Umbilical cord (tissue), 2 donors: ENCODE measurements at places on chromosomes 1 and 21.

DNA sequence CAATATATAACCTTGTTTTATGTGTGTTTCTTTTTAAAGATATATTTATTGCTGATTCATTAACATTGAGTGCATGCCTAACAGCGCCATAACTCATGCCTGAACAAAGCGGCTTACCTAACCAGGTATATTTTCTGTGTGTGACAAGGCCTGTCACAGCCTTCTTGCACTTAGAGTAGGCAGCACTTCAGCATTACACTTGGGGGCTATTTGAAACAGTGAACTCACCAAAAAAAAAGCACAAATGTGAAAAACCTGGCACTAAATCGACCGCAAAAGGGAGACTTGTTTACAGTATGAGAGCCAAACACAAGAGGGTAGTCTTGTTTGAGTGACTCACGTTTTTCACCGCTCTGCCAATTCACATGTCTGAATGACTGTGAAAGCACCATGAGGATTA is 111.7 kb downstream of the DISP1 start:
- no peak for DNase-seq

DNA sequence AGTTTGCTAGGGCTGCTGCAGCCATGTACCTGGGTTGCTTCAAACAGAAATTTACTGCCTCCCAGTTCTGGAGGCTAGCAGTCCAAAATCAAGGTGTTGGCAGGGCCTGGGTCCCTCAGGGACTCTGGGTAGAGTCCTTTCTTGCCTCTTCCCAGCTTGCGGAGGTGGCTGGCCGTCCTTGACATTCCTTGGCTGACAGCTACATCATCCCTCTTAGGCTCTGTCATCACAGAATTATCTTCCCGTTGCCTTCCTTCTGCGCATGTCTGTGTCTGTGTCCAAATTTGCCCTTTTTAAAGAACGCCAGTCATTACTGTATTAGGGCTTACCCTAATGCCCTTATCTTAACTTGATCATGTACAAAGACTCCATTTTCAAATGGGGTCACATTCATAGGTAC is 37.6 kb upstream of the PGBD5 start:
- DNase-seq, result no peak

DNA sequence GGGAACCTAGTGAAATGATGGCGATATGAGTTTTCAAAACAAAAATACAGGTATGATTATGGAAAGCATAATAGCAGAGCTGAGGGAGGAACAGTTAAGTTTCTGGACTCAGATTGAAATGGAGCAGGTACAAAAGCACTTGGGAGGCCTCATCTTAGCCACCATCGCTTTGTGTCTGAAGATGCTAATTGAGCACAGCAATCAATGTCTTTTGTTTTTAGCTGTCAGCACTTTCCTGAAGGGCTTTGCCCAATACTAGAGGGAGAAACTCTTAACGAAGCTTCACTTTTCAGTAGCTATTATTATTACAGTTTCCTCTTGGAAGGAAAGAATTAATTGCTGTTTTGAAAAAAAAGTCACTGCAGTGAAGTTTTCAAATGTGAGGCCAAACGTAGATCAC is 348.7 kb downstream of the RWDD3 start:
- no peak for DNase-seq

DNA sequence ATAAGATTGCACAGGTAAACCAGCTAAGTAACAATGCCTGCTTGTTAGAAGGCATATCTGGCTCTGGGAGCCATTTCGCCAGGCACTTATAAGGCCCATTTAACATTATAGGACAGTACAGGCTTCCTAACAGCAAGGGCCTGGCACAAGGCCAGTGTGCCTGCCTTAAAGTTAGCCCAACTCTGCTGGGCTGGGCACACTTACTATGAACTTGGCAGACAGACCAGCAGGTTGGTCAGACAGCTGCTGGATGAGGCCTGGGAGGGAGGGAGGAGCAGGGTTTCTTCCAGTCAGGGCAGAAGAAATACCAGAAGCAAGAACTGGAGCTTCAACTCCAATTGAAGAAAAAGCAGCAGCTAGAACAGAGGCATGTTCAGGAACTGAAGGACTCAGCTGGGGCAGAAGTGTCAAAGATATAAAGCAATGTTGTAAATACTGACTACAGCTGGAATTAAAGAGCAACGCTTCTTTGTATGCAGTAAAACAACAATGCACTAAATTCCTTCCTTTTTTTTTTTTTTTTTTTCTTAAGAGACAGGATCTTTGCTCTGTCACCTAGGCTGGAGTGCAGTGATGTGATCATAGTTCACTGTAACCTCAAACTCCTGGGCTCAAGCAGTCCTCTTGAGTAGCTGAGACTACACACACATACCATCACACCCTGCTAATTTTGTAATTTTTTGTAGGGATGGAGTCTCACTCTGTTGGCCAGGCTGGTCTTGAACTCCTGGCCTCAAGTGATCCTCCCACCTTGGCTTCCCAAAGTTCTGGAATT is 4.9 kb downstream of the CACHD1 start:
- DNase-seq, result no peak

DNA sequence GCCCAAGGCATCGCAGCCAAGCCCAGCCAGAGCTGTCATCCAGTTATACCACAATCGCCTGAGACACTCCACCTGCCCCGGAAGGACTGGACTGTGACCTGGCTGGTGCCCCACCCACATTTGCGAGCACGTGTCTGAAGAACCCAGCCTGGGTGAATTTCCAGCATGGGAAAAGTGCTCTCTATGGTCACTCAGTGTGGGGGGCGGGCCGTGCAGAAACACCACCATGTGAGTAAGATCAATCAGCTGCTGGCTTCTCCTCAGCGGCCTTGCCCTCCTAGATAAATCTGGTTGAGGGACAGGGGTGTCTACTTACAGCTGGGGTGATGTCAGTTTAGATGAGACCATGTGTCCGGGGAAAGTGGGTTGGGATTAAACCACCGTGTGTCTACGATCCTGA is 44.8 kb downstream of the URB1 start:
- DNase-seq, result no peak

GRCh38 chr1:206657751-206658150 is 22.4 kb downstream of the DYRK3 start:
- DNase-seq, result no peak

- no peak for DNase-seq
These were observed 303.1 kb downstream of the CTH start for GRCh38 chr1:70714149-70714548.

- peak; percentile 86 for DNase-seq
These were observed 18.3 kb downstream of the HYI start for GRCh38 chr1:43435146-43436145.

DNA sequence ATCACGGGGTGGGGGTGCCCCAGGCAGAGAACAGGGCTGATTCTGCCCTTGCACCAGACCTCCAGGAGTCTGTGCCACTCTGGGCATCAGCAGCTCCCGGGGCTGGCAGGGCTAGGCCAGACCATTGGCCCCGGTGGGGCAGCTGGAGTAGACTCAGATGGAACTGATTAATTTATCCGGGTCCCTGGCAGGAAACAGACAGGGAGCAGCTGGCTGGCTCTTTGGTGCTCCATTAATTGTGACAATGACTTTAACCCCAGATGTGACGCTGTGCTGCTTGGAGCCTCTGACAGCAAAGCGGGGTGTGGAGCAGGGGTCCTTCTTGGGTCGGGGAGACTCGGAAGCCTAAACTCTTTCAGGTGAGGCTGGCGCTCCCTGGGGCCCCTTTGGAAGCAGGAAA is 9.5 kb downstream of the EPHA8 start:
- no peak for DNase-seq

DNA sequence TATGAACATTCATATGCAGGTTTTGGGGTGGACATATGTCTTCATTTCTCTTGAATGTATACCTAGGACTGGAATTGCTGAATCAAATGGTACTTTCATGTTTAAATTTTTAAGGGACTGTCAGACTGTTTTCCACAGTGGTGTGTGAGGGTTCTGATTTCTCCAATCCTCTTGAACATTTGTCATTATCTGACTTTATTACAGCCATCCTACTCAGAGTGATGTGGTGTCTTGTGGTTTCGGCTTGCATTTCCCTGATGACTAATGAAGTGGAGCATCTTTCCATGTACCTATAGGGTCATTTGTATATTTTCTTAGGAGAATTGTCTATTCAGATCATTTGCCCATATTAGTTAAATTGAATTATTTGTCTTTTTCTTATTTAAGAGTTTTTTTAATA is 35.4 kb upstream of the ZNF281 start:
- no peak for DNase-seq

GRCh38 chr1:207503950-207504349 is 8.0 kb downstream of the CR1 start:
- no peak for DNase-seq

DNA sequence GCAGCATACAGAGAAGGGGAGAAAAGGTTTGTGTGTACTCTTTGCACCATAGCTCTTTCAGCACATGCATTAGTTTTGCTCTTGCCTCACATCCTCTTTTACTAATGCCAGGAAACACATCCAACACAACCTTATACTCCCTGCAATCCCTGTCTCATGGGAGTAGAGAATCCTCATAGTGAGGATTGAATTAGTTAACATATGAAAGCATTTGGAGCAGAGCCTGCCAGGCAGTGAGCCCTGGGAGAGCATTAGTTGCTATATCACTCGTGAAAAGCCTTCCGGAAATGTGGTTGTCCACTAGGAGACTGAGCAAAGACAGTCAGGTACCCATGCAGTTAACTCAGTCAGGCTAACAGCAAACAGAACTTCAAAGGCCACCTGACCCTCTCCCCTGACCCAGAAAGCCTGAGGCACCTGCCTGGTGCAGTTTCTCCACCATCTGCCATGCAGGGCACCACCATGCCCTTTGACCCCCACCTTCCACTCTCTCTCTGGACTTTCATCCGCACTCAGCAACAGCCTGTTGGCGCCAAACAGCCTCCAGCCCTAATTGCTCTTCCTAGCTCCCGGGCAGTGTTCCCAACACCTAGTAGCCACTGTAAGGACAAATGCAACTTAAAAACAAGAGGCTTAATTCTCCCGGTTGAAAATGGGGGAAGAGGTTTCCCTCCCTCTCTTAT is 14.9 kb upstream of the AGT start:
- no peak for DNase-seq

GRCh38 chr21:26280775-26281174 is 110.2 kb upstream of the APP start:
- DNase-seq, result peak; percentile 52

DNA sequence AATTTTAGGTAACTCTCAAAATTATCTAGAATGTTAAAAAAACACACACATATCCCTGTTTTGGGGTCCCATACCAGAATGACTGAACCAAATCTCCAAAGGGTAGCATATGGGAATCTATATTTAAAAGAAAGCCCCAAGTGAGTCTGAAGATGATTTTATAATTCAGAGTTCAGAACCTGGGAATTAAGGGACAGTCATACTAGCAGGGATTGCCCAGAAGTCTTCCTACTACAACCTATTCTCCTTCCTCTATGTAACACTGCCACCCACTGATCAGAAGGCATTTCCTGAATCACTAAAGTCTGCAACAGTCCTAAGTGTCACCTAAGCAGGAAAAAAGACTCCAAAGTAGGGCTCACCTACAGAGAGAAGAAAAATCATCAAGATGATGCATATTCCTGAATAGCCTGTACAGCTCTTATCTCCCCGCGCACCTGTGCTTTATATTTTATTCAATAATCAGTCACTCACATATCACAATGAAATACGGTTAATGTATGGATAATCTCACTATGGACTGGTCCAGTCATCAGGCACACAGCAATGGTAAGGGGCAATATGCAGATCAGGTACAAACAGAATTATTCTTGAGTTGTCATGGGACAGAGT is 4.9 kb downstream of the RGS1 start:
- peak; percentile 70 for DNase-seq

DNA sequence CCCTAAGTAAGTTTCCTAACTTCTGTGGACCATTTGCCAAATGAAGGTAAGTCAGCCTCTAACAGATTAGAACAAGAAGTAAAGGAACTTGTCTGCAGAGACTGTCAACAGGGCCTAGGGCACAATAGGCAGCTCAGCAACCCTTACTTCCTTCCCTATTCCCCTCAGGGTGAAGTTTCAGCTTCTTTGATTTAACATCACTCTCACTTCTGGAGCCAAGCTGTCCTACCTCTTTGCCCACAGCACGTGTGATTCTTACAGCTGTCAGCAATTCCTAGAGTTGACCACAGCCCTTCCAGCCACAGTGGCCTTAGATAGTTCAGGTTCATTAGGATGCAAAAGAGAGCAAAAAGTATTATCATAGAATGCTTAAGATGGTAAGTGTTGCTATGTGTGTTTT is 7.6 kb upstream of the EIF4G3 start:
- DNase-seq, result peak; percentile 24

DNA sequence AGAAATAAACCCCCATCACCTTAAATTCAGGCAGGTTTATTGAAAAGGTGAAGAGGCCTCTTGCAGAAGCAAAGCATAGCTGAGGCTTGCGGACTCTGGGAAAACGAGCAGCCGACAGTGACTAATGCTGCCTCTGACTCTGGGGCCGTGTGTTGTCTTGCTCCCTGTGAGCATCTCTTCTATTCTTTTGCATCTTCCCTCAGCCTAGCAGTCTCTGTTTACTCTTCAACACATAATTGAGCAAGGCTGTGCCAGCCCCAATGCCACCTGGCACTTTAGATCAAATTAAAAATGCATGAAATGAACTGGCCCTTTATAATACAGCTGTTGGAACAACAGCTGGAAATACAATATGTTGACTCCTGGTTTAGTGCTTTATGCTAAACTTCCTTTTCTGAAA is 18.4 kb upstream of the REG4 start:
- no peak for DNase-seq

DNA sequence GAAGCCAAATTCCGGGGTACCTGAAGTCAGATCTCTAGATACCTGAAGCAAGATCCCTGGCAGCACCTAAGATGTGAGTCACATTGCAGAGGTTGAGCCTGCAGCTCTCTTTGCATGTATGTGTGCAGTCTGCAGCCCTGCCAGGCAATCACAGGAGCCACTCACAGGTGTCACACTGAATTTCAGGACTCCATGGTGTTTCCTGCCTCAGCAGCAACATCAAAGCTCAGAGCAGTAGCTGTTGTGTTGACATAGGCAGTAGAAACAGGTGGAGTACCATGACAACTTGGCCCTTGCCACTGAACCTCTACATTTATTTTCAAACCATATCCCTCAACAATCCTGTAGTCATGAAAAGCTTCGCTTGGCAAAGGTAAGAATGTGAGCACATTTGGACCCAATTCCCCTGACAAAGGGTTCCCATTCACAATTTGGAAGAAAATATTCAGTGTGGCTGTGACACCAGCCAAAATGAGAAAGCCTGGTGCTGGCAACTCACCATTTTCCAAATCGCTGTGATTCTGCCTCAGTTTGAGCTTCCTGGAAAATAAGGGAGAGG is 419.8 kb upstream of the NFIA start:
- no peak for DNase-seq

- no peak for DNase-seq
These were observed 65.6 kb downstream of the COP1 start for GRCh38 chr1:176141449-176141848.

GRCh38 chr1:182968151-182968741 is 15.3 kb upstream of the SHCBP1L start:
- peak; percentile 54 for DNase-seq

- no peak for DNase-seq
These were observed 116.3 kb upstream of the SOD1 start for GRCh38 chr21:31543191-31543590.
